ENCODE measurements at places on chromosomes 5 and 9.

GRCh38 chr5:161598686-161599085, 52.2 kb upstream of the GABRB2 start:
- DNase-seq = no peak

DNA sequence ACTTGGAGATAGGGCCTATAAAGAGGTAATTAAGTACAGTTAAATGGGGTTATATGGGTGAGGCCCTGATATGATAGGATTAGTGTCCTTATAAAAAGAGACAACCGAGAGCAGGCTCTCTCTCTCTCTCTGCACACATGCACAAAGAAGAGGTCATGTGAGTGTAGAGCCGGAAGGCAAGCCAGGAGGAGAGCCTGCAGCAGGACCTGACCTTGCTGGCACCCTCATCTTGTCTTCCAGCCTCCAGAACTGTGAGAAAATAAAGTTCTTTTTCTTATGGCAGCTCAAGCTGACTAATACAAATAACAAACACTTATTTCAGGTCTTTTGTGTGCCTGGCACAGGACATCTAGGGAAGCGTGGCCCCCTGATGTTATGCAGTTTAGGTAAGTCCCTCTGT, 62.1 kb downstream of the ARHGAP26 start:
- no peak for DNase-seq

- no peak for DNase-seq
Measured at GRCh38 chr9:18805386-18805785, 227.6 kb downstream of the SAXO1 start.

DNA sequence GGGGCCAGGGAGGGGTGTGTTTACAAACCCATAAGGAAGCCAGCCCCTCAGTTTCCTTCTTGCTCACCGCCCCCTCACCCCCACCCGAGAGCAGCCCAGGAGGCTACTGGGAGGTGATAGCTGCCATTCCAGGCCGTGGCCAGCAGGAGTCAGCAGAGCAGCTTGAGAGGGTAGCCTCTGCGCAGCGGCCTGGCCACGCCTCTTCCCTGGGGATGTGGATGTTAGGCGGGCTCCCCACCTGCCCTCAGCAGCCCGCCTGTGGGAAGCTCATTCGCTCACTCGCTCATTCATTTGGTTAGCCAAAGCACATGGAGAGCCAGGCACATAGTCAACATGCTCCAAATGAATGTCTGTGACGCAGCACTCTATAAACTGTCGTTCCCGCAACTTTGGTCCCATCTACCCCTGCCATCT, 6.1 kb upstream of the DPM2 start:
- DNase-seq = peak; percentile 83

- no peak for DNase-seq
Measured at GRCh38 chr5:2207416-2208238, 324.9 kb upstream of the IRX4 start.

DNA sequence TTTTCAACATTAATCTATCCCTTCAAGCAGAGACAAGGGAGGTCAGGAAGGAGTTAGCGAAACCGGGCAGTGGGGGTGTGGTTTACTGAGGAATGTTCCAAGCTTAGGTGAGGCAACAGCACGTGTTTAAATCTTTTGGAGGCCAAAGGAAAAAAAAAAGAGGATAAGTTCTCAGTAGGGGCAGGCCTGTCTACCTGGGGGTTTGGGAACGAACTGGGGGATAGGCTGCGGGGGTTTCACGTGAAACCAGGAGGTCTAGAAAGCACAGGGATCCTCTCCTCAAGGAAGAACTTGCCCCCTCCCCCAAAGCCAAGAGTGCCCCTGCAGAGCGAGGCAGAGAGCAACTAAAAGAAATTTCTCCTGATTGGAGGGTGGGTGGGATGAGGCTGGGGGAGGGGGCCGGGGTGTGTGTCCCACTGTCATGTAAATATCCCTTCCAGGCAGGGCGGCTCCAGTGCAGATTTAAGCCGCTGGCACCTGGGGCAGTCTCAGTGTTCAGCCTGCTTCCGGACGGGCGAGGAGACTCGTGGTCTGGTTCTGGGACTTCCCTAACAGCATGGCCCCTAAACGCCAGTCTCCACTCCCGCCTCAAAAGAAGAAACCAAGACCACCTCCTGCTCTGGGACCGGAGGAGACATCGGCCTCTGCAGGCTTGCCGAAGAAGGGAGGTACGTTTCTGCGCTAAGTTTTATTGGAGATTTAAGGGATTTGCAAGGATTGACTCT, 5.5 kb upstream of the SET start:
- DNase-seq = peak; percentile 50

GRCh38 chr5:112023766-112024165, 266.8 kb upstream of the NREP start:
- DNase-seq = no peak

DNA sequence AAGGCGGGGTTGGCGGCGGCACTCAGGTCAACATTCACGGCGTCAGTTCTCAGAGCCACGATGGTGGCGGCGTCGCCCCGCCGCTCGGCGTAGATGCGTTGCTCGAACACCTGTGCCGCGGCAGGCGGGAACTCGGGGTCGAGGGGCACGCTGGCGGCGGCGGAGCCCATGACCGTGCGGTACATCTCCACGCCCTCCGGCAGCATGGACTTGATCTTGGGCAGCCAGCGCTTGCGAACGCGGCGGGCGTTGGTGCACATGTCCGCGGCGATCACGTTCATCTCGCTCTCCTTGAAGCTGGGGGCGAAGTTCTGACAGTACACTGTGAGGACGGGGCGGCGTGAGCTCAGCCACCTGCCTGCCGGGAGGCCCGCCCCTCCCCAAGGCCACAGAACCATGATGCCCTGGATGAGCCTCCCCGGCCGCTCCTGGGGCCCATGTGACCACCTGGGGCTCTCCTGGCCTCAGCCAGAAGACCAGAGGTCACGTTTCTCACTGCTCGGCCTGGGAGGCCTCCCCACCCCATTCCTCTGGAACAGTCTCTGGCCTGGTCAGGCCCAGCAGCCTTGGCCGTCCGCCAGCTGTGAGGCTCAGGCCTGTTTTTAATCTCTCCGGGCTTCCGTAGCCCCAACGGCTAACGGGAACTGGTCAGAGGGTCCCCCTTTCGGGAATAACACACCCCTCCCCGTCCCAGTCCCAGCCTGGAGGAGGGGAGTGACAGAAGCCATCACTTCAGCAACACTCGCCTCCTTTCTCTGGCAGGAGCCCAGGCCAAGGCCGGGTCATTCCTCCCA, 50.7 kb upstream of the UBAC1 start:
- no peak for DNase-seq

DNA sequence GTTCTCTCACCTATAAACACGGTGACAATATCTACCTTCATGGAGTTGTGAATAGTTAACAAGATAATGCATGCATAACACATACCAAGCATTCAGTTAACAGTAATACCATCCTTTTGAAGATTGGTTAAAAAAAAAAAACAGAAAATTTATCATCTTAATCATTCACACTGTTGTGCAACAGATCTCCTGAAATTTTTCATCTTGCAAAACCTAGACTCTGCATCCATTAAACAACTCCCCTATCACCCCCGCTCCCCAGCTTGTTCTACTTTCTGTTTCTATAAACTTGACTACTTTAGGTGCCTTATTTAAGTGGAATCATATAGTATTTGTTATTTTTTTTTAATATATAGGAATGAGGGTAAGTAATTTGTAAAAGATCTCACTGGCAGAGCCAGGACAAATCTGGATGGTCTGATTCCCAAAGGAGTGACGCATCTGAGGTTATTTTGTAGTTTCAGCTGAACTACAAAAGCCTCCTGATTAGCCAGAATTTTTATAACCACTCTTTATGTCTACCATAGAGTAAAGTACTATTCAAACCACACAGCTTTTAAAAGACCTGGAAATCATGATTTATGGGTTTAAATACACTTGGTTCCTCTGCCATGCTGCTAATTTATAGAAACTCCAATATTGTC, 93.0 kb downstream of the FANCC start:
- DNase-seq = no peak

DNA sequence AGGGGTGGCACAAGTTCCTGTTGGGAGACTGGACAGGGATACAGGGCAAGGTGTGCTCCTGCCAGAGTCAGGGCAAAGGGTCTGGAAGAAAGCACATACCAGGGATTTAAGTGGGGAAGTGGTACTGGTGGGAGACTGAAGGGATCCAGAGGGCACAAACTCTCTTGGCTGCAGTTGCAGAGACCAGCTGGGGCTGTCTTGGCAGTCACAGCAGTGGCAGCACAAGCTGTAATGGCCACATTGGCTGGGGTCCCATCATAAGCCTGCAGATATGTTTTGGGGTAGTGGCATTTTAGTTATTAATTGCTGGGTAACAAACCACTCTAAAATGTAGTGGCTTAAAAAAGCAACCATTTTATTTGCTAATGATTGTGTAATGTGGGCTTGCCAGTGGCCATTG, 492.2 kb downstream of the ENC1 start:
- no peak for DNase-seq

GRCh38 chr9:128113526-128114325, 13.8 kb downstream of the PTGES2 start:
- no peak for DNase-seq

DNA sequence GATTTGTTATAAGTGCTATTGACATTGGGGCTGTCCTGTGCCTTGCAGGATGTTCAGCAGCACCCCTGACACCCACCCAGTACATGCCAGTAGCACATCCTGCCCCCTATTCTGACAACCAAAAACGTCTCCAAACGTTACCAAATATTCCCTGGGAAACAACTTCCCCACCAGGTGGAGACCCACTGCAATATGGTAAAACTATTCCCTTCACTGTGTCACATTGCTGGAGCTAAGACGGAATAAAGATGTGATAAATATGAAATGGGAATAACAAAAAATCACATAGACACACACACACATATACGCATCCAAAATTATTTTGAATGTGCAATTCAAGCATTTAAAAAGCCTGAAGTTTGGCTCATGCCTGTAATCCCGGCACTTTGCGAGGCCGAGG, 874.3 kb upstream of the DMAC1 start:
- no peak for DNase-seq

DNA sequence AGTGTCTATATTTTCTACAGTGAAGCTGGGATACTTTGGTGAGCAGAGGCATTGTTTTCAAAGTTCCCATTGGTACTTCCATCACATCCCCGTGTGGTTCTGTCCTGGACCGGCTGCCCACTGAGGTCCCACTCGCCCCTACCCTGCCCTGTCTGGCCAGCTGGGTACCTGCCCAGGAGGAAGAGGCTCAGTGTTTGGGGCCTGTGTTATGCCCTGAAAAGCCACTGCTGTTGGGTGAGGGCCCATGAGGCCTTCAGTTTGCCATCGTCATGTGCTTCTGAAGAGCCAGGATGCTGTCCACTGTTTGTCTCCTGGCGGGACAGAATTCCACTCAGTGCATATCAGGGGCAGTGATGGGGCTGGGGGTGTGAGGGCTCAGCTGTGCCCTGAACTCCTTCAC, 2.6 kb upstream of the CEP72 start:
- no peak for DNase-seq

- no peak for DNase-seq
Measured at GRCh38 chr5:32027093-32027716, 146.9 kb downstream of the GOLPH3 start.

- DNase-seq = no peak
Measured at GRCh38 chr9:110919609-110920008, 118.7 kb downstream of the LPAR1 start.

DNA sequence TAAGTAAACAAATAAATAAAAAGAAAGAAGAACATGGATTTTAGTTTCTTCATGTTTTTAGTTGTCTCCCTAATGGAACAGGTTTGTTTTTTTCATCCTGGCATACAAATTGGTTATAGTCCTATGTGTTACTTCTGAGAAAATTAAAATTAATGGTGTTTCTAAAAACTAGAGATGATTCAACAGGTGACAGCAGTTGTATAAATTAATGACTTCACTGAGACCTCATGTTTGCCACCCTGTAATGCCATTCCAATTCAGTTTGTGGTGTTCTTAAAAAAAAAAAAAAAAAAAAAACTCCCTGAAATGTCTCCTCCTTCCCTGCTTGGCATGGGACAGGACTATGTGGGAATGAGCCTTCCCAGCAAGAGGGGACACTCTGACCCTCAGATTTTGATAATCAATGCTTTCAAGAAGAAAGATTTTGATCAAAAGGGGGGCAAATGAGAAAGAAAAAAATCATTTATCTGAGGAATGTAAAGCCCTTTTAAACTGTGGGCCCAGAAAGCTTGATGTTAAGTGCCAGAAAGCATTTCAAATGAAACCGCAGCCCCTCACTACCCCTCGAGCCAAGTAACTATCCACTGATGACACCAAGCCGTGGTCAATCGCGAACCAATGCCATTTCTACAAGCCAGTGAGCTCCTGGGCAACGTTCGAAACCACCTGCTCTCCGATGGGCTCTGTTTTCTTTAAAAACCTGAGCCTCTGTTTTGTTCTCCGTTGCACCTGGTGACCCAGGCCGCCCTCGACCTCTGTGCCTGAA, 941 bp downstream of the EXD3 start:
- no peak for DNase-seq

- DNase-seq = no peak
Measured at GRCh38 chr5:103475629-103476240, 86.9 kb downstream of the NUDT12 start.

DNA sequence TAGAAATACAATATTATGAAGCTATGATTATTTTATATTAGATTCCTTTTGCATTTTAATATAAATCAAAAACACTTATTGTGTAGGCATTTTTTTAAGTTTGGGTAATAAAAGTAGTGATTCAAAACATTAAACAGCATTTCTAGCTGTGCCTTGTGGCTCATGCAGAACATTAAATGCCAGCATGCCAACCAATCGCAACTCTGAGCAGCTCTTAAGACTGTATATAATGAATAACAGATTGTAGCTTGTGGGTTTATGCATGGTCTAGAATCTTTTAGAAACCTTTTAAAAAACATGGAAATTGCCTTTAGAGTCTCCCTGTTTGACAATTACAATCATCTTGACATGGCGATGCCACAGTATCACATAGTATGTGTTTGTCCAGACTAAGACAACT, 903.8 kb downstream of the EFNA5 start:
- no peak for DNase-seq

- DNase-seq = peak; percentile 38
Measured at GRCh38 chr9:1005043-1005667, 28.7 kb downstream of the DMRT3 start.

- no peak for DNase-seq
Measured at GRCh38 chr9:93645149-93645889, 68.9 kb downstream of the PHF2 start.

DNA sequence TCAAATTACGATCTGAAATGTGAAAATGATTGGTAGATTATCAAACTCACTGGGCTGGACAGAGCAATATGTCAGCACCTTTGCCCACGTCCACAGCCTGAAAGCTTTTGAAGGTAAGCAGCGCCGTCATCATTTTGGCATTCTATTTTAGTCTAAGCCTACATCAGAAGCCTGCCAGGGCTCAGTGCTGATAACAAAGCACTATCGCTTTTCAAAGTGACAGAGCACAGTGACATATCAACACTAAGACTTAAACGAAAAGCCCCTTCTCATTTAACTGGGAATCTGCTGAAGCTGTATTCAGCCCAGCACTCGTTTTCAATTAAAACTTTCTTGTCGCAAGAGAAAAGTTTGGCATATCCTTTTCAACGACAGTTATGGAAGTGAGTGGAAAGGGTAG, 1076.3 kb downstream of the PTPRD start:
- no peak for DNase-seq

GRCh38 chr9:20722221-20722620, 38.2 kb downstream of the FOCAD start:
- DNase-seq = no peak

GRCh38 chr5:172802112-172802511, 31.1 kb upstream of the DUSP1 start:
- DNase-seq = no peak
